Posterior vena cava (tissue), 2 donors: ENCODE measurements at places on chromosomes 2 and 18. TPM values are rescaled to one million over a fixed set of nuclear protein-coding genes. Genes with fewer than 3 reads are reported as not detected.

Gene PLGLB1
- total RNA-seq: 1.4 TPM

Gene CGREF1
- 27.8 TPM for total RNA-seq

Gene RELCH
- total RNA-seq: 29.7 TPM

- no peak for DNase-seq
These were observed 100.7 kb upstream of the CCDC195 start for GRCh38 chr2:224816816-224817215.

DNA sequence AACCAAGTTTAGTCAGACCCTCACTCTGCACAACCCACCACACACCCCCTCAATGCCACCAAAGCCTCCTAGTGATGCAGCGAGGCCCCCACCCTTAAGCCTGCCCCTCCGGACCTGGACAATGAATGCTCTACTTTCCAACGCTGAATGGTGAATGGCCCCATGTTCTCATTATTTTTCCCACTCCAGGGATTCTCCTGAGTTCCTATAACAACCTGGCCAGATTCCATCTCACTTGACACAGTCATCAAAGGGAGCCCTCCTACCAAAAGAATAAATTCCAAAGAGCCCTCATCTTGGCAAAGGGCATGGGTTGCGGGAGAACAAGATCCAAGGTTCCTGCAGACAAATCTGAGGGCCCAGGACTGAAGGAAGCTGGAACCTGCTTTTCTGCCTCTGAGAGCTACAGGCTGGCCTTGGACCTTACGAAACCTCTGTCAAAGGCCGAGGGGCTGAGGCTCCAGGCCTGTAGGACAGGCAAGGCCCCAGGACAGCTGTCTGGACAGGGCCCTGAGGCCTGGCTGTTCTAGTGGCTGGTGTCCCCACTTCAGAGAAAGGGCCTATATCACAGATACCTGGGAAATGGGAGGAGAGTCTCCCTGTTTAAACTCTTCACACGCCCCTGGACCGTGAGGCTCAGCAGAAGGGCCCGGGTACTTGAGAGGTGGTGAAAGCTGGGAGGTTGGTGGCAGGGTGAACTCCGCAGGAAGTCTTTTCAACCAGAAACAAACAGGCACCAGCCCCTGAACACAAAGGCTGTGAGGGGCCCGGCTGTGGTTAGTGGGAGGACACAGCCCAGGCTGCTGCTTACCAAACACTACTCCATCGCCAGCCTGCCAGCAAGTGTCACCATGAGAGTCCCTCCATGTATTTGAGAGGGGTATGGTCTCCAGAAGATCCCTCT lies 27.3 kb downstream of the SFXN5 start:
- DNase-seq: no peak

Gene EPAS1
- total RNA-seq: 374 TPM

GRCh38 chr18:26902291-26902690 lies 36.8 kb upstream of the AQP4 start:
- DNase-seq: no peak
